Inflammatory macrophage (primary cell): ENCODE measurements at places on chromosomes 7 and 10.

- DNase-seq: no peak
Measured at GRCh38 chr7:128728598-128728997, 10.6 kb upstream of the CALU start.

DNA sequence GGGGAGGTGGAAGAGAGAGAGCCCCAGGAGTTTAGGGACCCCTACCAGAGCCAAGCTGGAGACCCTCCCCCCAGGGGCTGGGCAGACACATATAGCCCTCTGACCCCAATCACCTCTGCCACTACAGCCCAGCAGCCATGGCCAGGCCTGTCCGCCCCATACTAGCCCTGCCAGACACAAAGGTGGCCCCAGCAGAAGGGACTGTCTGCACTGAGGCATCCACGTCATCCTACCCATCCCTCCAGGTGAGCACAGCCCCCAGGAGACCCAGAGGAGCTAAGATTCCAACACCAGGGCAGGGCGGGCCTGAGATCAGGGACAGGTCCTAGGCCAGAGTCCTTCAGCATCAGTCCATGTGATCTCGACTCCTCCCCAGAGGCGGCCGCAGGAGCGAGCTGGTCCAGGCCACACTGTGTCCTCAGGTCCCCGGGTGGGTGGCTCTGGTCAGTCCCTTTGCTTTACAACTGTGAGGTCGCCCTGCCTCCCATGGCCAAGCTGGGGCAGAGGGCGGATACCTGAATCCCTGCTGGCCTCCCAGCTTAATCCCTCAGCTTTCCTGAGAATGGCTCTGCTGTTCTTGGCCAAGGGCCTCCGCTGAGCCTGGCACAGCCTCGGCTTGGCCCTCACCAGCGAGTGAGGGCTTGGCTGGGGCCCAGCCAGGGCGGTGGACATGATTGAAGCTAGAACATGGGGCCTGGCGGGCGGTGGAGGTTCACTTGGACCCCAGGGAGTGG lies 14.3 kb upstream of the ELN start:
- no peak for DNase-seq

DNA sequence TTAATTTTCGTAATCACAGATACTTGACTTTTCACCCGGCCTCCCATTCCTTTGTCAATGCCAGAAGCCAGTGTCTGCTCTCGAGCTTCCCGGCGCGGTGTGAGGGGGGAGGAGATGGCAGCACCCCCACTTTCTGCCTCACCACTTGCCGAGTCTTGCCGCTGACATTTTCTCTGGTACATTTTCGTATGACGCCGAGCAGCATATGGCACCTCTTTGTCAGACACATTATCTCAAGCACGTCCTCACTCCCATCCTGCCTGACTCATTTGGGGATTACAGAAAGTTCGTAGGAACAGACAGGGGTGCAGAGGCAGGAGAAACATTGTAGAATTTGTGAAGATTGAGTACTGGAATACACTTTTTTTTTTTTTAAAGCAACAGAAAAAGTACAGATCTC lies 60.8 kb upstream of the SORCS3 start:
- no peak for DNase-seq

DNA sequence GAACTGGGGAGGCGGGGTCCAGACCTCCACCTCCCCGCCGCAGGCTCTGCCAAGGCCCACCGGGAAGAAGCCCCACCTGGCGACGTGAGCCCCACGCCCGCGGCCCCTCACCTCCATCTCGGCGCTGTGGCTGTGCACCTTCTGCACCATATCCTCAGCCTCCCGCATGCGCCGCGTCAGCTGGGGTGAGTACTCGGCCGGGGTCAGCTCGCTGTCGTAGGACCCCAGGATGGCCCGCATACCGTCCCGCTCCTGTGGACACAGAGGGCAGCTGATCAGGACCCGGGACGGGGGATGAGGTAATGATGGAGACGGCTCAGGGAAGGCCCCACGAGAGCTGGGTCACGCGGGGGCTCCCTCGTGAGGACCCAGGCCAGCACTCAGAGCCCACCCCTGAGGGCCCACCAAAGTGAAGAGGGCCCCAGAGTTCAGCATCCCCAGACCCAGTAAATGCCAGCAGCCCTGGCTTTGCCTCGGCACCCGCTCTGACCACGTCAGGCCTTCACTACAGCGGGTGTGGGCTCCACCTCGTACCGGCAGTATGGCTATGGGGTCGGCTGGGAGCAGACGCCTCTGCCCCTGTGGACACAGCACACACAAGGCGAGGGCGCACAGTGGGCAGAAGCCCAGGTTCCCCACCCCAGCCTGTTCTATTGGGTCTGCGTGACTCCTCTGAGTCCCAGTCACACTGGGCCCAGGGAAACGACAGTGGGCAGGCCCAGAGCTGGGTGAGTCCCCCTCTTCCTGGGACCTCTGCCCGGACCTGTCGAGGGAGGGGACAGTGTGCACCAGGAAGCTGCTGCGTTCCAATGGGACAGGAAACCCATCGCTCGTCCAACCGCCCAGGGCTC lies 218.1 kb downstream of the MAD1L1 start:
- DNase-seq: no peak

- no peak for DNase-seq
Measured at GRCh38 chr10:27099448-27099847, 846 bp downstream of the ANKRD26 start.

DNA sequence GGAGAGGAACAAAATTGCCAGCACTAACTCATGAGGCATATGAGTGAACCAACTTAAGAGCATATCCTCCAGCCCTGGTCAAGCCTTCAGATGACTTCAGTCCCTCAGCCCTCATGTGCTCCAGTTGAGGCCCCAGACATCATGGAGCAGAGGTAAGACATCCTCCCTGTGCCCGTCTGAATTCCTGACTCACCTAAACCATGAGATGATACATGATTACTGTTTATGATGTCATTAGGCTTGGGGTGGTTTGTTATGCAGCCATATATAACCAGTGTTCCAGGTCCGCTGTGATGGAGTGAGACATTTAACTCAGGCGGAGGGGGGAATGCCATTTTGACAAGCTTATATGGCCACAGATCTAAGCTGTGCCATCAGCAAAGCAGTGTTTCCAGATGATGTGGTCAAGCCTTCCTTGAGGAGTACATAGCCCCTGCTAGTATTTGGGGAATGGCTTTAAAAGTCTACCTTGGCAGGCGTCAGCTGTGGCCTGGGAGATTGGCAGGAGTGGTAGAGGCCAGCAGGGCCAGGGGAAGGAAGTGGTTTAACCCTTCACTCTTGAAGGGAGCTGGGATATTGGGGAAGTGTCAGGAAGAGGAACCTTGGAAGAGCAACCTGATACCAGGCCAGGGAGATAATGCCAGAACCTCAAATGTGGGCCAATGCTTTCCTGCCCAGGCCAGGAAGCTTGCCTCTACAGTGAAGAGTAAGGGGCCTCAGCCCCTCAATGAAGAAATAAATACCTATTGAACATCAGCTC lies 343.0 kb upstream of the PODXL start:
- no peak for DNase-seq

GRCh38 chr7:78900806-78901205 lies 552.7 kb downstream of the MAGI2 start:
- DNase-seq: no peak

DNA sequence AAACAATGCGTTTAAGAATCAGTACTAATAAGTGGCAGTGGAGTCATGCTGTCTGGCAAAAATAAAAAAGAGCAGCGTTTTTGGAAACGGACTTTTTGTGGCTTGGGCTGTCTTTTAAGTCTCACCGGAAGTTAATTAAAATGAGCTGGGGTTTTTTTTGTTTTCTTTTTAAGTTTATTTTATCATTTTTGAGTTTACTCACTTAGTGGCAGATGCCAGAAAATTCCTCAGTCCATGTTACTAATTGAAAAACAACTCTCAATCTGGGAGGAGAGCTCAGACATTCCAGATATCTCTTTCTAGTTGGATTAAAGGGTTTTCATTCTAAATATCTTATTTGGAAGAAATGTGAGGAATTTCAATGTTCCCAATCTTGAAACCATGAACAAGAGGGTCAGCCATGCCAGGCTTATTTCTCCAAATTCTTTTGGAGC lies 133.8 kb upstream of the AGR3 start:
- DNase-seq: no peak

GRCh38 chr10:6416892-6417512 lies 163.1 kb downstream of the PRKCQ start:
- peak; percentile 40 for DNase-seq

GRCh38 chr7:74017125-74017524 lies 10.8 kb upstream of the ELN start:
- no peak for DNase-seq

GRCh38 chr7:101201695-101202602 lies 1.1 kb upstream of the MOGAT3 start:
- no peak for DNase-seq

DNA sequence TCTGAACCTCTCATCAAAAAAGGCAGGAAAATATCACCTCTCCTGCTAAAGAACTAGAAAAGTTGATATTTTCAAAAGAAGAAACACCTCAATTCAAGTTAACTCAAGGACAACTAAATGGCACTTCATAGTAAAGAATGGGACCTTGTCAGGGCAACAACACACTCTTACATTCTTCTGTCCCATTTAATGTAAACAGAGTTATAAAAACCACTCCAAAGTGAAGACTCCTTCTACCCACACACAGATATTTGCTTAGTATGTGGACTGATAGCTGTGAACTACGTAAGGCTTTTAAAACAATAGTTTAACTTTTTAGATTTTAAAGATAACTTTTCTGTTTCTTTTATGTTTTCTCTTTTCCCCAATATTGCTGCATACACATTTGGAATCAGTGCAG lies 118.3 kb downstream of the ZNF37A start:
- DNase-seq: no peak

DNA sequence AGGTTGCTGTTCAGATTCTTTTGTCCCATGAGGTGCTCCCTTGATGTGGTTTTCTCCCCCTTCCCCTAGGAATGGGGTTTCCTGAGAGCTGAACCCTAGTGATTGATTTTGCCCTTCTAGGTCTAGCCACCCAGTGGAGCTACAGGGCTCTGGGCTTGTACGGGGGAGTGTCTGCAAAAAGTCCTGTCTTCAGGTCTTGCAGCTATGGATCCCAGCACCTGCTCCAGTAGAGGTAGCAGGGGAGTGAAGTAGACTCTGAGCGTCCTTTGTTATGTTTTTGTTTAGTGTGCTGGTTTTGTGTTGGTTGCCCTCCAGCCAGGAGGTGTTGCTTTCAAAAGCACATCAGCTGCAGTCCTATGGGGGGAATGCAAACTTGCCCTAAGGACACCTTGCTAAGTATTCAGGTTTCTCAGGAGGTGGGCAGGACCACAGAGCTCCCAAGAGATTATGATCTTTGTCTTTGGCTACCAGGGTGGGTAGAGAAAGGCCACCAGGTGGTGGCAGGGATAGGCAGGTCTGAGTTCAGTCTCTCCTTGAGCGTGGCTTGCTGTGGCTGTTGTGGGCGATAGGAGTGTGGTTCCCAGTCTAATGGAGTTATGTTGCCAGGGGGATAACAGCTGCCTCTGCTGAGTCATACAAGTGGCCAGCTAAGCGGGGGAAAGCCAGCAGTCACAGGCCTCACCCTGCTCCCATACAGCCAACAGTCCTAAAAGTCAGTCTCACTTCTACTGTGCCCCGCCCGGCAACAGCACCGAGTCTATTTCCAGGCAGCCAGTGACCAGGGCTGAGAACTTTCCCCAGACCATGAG lies 92.4 kb upstream of the JCAD start:
- DNase-seq: peak; percentile 7

GRCh38 chr10:103748020-103748419 lies 107.4 kb downstream of the SH3PXD2A start:
- no peak for DNase-seq

DNA sequence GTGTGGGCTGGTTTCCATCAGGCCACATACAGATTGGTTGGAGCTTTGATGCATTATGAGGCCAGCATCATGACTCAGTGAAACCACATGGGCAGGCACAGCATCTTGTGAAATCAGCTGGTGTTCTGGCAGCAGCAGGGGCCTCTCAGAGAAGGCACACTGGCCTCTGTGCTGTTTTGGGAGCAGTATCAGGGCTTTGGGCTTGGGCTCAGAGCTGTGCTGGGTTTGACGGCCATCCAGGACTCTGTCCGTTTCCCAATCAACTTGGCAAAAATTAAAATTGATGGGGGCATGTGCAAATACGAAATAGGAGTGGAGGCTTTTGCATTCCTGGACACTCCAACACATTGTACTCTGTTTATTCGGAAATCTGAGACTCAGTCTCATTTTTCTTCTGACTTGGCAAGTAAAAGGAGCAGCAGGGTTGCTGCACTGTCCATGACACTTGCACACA lies 190.9 kb downstream of the BMPER start:
- DNase-seq: no peak

- DNase-seq: no peak
Measured at GRCh38 chr10:121355161-121355560, 243.1 kb downstream of the FGFR2 start.

DNA sequence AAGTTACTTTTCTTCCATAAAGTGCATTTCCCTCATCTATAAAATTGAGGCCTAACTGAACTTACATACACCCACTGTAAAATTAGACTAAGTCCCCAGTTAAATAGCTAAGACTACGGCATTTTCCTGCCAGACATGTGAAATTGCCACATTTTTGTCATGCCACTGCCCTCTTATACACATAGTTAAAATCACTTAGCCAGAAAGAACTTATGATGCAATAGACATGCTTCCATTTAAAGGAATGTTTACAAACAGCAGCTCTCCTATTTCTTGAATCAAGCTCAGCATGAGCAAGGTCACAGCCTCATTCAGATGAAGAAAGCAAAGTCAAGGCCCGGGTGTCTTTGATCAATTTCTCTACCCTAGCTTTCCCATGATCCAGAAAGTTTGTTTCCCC lies 175.7 kb downstream of the LRRN3 start:
- DNase-seq: no peak

DNA sequence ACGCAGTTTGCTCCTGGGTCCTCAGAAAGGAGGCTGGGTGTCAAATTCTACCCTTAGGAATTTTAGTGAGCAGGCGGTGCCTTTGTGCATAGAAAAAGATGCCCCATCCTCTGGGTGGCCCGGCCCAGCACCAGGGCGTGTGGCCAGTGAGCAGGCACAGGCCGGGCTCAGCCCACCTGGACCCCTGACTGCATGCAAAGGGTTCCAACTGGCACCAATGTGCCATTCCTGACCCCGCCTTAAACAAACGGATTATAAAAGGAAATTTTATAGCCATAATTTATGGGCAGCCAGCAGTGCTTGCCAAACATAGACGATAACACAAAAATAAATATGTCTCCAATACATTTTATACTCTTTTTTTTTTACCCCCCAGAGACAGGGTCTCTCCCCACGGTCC lies 40.1 kb upstream of the GNA12 start:
- DNase-seq: no peak

DNA sequence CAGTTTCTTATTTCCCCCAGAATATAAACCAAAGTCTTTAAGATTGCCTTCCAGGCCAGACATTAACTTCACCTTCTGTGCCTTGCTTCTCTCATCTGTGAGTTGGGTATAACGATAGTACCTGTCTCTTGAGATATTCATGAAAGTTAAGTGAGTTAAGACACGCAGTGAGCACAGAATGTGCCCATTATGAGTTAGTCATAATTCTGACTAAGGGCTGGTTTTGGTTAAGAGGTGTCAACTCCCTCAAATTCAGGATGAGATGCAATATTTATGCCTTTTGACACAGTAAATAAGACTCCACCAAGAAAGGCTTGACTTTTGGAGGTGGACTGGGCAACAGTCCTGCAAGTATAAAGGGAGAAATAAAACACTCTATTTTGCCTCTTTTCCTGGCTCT lies 528.7 kb upstream of the IGFBP3 start:
- no peak for DNase-seq
